ENCODE measurements at places on chromosomes 1 and 21. TPM values are rescaled to one million over a fixed set of nuclear protein-coding genes. Genes with fewer than 3 reads are reported as not detected.
A peak's percentile ranks its signal among the peaks of the same experiment; 100 is the strongest.

The OR6N1 gene
- not detected for total RNA-seq

- H3K27ac ChIP-seq: no peak overlapping the region
- no peaks in the 10 kb centered on the region for H3K27me3 ChIP-seq
- H3K4me1 ChIP-seq: peaks cover 17% of the 10 kb centered on the region
Observed at GRCh38 chr1:25500694-25501093, 42.7 kb upstream of the LDLRAP1 start.

GRCh38 chr21:17673261-17674020, 60.7 kb upstream of the BTG3 start:
- H3K4me1 ChIP-seq: no peaks in the 10 kb centered on the region
- H3K27ac ChIP-seq: no peak overlapping the region
- no peaks in the 10 kb centered on the region for H3K27me3 ChIP-seq
- no peaks in the 10 kb centered on the region for H3K36me3 ChIP-seq

DNA sequence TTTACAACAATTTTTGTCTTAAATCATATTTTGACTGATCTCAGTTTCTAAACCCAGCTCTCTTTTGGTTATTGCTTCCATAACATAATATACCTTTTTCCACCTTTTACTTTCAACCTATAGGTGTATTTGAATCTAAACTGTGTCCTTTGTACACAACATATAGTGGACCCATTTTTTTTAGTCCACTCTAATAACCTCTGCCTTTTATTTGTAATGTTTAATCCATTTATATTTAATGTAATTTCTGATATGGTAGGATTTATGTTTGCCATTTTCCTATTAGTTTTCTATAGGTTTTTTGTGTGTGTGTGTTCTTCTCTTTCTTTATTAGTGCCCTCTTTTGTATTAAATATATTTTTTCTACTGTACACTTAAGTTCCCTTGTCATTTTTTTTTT, 22.4 kb upstream of the SLAMF1 start:
- no peaks in the 10 kb centered on the region for H3K27me3 ChIP-seq
- DNase-seq: no peak
- no peaks in the 10 kb centered on the region for H3K4me1 ChIP-seq

The FCAMR gene
- total RNA-seq: not detected

DNA sequence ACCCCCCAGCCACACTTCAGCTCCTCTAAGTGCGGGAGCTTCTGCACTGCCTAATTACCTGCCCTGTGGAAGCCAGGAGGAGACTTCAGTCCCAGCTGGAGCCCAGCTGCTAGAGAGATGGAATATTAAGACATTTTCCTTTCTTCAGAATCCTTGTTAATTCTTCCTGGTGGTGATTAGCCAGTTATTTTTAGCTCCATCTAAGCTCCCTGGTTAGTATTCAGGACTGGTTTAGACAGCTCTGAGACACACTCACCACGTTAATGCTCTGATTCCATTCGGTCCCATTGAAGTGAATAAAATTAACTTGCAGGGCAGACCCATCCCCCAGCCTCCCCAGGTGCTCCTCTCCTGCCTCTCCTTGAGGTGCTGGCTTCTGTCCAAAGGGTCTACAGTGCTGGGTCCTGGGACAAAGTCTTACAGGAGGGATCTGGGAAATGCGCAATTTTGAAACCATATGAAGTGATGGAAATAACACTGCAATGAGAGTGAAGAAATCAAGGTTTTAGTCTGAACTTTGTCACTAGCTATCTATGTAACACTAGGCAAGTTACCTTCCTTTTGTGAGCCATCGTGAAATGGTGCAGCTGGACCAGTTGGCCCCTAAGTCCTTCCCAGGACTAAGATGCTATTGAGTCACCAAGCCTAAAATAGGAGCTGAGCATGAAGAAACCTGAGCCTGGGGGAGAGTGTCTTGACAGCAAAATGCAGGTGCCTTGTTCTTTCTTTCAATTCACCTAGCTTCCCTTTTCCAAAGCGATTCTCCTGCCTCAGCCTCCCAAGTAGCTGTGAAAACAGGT, 117.4 kb upstream of the ATP1A1 start:
- no peak for DNase-seq
- H3K4me1 ChIP-seq: peaks cover 24% of the 10 kb centered on the region
- no peak overlapping the region for H3K4me3 ChIP-seq
- no peak overlapping the region for H3K27ac ChIP-seq
- H3K36me3 ChIP-seq: no peaks in the 10 kb centered on the region

DNA sequence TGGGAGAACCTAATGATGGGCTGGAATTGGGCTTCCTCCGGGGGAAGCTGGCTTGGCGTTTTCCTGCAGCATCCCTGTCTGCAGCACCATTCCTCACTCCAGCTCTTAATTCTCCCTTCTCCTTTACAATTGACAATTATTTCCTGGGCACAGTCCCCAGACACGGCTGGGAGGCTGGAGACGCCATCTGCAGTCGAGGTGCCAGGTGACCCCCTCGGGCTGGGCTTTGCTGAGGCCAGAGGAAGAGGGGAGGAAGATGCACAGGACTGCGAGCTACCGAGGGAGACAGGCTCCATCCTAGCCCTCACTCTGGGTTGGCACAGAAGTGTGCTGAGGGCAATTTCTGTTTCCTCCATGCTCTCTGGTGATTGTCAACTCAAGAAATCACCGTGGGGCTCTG, 453.8 kb downstream of the PTPRU start:
- DNase-seq: no peak
- no peaks in the 10 kb centered on the region for H3K36me3 ChIP-seq
- peaks cover 61% of the 10 kb centered on the region for H3K27me3 ChIP-seq

The PDPN gene
- 26.3 TPM for total RNA-seq

The NCMAP gene
- total RNA-seq: 0.89 TPM

The TMPRSS2 gene
- total RNA-seq: 329 TPM

The S100A3 gene
- not detected for total RNA-seq

- peaks cover 63% of the 10 kb centered on the region for H3K4me1 ChIP-seq
- peaks cover 6% of the 10 kb centered on the region for H3K36me3 ChIP-seq
- peak overlapping the region; percentile 99 for H3K27ac ChIP-seq
- no peak for DNase-seq
- H3K4me3 ChIP-seq: peak overlapping the region; percentile 55
- peaks cover 8% of the 10 kb centered on the region for H3K27me3 ChIP-seq
Observed at GRCh38 chr1:145963265-145964019, 933 bp downstream of the ANKRD34A start.

DNA sequence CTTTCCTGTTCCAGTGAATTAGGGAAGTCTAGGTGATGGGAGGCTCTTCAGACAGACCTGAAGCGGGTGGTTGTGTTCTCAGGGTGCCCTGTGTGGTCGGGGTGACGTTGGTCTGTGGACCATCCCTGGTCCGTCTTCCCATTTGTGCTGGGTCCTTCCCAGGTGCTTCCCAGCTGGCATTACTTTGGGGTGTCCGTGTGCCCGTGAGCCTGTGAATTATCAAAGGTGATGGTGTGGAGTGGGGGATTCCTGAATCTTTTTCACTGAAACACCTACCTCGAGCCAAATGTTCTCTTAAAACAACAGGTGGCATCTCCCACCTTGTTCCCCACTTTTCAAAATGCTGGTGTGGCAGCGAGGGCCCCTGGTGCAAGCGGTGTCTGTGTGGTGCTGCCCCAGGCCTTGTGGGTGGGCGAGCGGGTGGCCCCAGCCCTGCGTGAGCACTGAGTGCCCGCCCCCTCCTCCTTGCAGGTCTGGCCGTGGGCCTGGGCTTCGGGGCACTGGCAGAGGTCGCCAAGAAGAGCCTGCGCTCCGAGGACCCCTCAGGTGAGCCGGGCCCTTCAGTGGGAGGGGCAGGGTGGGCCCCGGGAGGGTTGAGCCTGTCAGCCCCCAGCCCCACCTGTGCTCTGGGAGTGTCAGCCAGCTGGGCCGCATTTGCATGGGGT, 37.0 kb downstream of the COQ8A start:
- H3K27ac ChIP-seq: peak overlapping the region; percentile 8
- H3K4me1 ChIP-seq: peaks cover 44% of the 10 kb centered on the region
- no peak for DNase-seq
- no peaks in the 10 kb centered on the region for H3K27me3 ChIP-seq
- peaks cover 54% of the 10 kb centered on the region for H3K36me3 ChIP-seq
- H3K4me3 ChIP-seq: no peak overlapping the region

The PLA2G2D gene
- total RNA-seq: not detected

The CFAP74 gene
- under 0.01 TPM for total RNA-seq

DNA sequence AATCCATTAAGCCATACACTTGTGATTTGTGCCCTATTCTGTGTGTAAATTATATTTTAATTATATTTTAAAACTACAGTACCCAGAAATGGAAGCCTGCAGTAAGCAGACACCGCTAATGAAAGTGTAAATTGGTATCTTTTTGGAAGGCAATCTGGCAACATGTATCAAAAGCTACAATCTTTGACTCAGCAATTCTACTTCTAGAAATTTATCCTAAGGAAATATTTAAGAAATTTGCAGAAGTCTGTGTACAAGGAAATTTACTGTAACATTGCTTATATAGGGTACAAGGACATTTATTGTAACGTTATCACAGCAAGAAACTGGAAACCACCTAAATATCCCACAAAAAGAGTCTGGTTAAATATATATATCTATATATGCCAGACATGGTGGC, 14.6 kb upstream of the ZMYM4 start:
- no peak overlapping the region for H3K27ac ChIP-seq
- no peaks in the 10 kb centered on the region for H3K4me1 ChIP-seq
- H3K27me3 ChIP-seq: no peaks in the 10 kb centered on the region
- no peaks in the 10 kb centered on the region for H3K36me3 ChIP-seq
- H3K4me3 ChIP-seq: no peak overlapping the region

GRCh38 chr1:220889333-220889732, 10.1 kb downstream of the HLX start:
- H3K4me3 ChIP-seq: no peak overlapping the region
- DNase-seq: no peak
- H3K27ac ChIP-seq: no peak overlapping the region
- H3K27me3 ChIP-seq: peaks cover 47% of the 10 kb centered on the region

The ROR1 gene
- total RNA-seq: 14.5 TPM

DNA sequence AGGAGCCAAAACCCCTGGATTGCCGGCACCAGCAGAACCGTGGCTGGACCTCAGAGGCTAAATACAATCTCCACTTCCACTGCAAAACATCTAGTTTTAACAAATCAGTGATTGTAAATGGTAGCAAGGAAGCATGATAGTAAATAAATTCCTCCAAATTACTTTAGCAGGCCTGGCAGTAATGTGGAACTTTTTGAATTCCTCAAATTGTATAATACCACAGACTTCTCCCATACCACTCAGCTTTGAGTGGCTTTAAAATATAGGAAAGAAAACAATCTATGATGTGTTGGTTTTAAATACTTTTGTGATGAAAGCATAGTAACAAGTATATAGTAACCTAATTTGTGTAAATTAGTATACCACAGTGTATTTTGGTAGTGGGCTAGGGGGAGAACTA, 34.1 kb downstream of the NIBAN1 start:
- DNase-seq: no peak
- H3K36me3 ChIP-seq: no peaks in the 10 kb centered on the region
- H3K27me3 ChIP-seq: no peaks in the 10 kb centered on the region

GRCh38 chr21:21907271-21907670, 909.1 kb downstream of the NCAM2 start:
- no peaks in the 10 kb centered on the region for H3K4me1 ChIP-seq
- H3K36me3 ChIP-seq: no peaks in the 10 kb centered on the region
- H3K4me3 ChIP-seq: no peak overlapping the region
- DNase-seq: no peak
- no peaks in the 10 kb centered on the region for H3K27me3 ChIP-seq

DNA sequence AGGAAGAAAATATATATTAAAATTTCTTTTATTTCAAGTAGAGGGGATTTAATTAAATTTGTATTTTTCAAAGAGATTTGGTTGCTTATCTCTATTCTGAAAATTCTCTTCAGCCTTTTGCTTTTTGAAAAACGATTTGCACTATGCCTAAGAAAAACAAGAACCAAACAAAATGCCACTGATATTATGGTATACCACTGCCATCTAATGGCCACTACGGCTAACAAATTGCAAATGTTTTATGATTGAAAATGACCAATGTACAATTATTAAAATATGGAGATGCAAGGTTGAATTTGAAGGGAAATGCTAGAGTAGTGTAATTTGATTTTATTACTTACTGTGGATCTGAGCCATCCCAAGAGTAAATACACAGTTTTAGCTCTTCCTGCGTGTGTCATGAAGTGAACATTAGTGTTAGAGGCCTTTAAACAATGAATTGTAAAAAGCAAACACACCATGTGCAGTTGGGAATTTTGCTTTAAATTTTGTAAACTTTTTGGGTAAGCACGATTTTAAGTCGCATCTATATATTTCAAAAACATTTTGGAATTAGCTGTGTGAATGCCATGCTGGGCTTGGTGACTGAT, 137.4 kb upstream of the USP25 start:
- H3K27ac ChIP-seq: no peak overlapping the region
- no peaks in the 10 kb centered on the region for H3K27me3 ChIP-seq
- H3K4me3 ChIP-seq: no peak overlapping the region
- no peaks in the 10 kb centered on the region for H3K4me1 ChIP-seq
- no peak for DNase-seq

DNA sequence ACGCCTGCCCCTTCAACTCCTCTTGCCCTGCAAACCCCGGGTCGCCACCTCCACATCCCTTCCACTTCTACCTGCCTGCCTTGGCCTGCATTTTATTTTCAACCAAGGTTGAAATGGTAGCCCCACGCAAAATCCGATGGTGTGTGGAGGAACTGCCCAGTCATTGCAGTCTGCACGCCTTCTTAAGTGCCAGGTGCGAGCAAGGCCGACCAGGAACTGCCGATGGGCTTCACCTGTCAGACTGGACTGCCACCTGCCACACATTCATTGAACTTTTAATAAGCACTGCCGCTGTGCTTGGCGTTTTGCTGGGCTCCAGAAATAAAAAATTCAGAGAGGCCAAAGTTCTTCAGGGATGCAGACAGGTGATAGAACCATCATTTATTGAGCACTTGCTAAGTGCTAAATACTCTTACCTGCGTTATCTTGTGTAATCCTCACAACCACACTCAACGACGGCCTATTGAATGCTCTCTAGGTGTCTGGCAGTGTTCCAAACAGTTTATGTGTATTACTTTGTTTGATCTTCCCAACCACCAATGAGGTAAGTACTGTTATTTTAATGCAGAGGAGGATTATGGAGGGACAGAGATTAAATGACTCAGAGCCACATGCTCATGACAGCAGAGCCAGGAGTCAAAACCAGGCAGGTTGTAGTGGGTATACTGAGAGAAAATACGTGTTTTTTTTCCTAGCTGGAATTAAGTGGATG, 36.2 kb downstream of the CACHD1 start:
- no peaks in the 10 kb centered on the region for H3K27me3 ChIP-seq
- H3K4me1 ChIP-seq: peaks cover 58% of the 10 kb centered on the region
- DNase-seq: peak; percentile 71
- H3K4me3 ChIP-seq: peak overlapping the region; percentile 52
- H3K27ac ChIP-seq: peak overlapping the region; percentile 84
- no peaks in the 10 kb centered on the region for H3K36me3 ChIP-seq

The NUF2 gene
- 3.9 TPM for total RNA-seq

- H3K4me3 ChIP-seq: no peak overlapping the region
- peak; percentile 62 for DNase-seq
- no peaks in the 10 kb centered on the region for H3K36me3 ChIP-seq
- H3K4me1 ChIP-seq: peaks cover 5% of the 10 kb centered on the region
- no peaks in the 10 kb centered on the region for H3K27me3 ChIP-seq
- H3K27ac ChIP-seq: no peak overlapping the region
Observed at GRCh38 chr21:29376556-29376955, 77.8 kb downstream of the BACH1 start.

The RRP1B gene
- 6.4 TPM for total RNA-seq
